ENCODE measurements at places on chromosomes 4 and X. TPM values are rescaled to one million over a fixed set of nuclear protein-coding genes. Genes with fewer than 3 reads are reported as not detected.

- DNase-seq = no peak
These were observed 917.8 kb downstream of the ADGRL3 start for GRCh38 chr4:62117886-62118285.

DNA sequence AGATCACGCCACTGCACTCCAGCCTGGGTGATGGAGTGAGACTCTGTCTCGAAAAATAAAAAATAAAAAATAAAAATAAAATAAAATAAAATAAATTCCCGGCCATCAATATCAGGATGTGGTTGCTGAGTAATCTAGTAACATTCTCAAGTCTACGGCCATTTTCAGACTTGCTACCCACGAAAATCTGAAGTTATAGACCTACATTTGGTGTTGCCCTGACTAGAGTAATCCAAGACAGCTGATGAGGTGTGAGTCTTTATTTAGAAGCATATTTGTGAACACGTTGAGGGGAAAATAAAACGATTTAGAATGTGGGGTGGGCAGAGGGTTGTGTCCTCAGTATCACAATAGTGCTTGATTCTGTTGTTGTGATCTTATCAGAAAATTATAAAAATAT is 130.2 kb upstream of the MID1 start:
- no peak for DNase-seq

Gene CENPVL1
- not detected for total RNA-seq

- no peak for DNase-seq
These were observed 12.3 kb downstream of the MSL3 start for GRCh38 chrX:11770320-11770719.

Gene ABCD1
- 16.4 TPM for total RNA-seq

Gene MAGIX
- total RNA-seq = 0.91 TPM

GRCh38 chrX:113157496-113157895 is 316.9 kb upstream of the AMOT start:
- no peak for DNase-seq

Gene CCDC120
- 9.0 TPM for total RNA-seq

- no peak for DNase-seq
These were observed 14.3 kb upstream of the UBA1 start for GRCh38 chrX:47179221-47179927.

DNA sequence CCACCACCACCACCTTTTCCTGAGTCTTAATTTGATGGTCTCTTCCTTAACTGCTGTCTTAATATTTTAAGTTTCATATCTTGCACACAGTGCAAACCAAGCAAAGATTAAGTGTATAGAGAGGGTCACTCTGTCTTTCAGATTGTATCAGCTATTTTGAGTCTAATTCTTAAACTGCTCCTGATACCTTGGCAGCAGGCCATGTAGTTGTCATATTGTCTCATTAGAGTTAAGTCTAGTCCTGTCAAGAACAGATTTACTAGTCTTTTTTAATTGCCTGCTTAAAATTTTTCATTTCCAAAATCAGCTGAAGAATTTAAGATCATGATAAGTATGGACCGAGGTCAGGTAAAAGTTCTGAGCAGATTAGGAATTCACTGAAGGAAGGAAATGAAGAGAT is 51.5 kb downstream of the FHIP1A start:
- no peak for DNase-seq

Gene CXorf49
- not detected for total RNA-seq
